Activated T-helper 2 cell treated with anti-CD3 and anti-CD28 coated beads, Interferon-gamma antibody, Interleukin-2, Interleukin-4, amounts not matched to agents 10 μg/mL and 5 μg/mL and 100 μg/mL, durations not matched to agents 14 hours and 24 hours and 36 hours (primary cell): ENCODE measurements at places on chromosomes 11 and 22. TPM values are rescaled to one million over a fixed set of nuclear protein-coding genes. Genes with fewer than 3 reads are reported as not detected.

MGAT3 gene
- total RNA-seq = 0.11 and 0.21 TPM in 2 replicates

OR11H1 gene
- not detected in 2 replicates for total RNA-seq

DNA sequence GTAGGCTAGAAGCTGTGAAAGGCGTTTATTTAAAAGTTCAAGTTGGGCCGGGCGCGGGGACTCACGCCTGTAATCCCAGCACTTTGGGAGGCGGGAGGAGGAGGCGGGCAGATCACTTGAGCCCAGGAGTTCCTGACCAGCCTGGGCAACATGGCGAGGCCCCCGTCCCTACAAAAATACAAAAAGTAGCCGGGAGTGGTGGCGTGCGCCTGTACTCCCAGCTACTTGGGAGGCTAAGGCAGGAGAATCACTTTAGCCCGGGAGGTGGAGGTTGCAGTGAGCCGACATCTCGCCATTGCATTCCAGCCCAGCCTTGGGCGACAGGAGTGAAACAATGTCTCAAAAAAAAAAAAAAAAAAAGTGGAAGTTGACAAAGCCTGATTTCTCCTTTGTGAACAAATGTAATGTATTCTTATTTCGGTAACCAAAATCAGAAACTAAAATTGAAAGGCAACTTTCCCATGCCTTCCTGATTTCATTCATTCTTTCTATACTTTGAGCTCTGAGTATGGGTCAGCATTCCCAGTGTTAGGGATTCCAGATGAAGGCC, 825 bp downstream of the PTPMT1 start:
- no peak for DNase-seq

DNA sequence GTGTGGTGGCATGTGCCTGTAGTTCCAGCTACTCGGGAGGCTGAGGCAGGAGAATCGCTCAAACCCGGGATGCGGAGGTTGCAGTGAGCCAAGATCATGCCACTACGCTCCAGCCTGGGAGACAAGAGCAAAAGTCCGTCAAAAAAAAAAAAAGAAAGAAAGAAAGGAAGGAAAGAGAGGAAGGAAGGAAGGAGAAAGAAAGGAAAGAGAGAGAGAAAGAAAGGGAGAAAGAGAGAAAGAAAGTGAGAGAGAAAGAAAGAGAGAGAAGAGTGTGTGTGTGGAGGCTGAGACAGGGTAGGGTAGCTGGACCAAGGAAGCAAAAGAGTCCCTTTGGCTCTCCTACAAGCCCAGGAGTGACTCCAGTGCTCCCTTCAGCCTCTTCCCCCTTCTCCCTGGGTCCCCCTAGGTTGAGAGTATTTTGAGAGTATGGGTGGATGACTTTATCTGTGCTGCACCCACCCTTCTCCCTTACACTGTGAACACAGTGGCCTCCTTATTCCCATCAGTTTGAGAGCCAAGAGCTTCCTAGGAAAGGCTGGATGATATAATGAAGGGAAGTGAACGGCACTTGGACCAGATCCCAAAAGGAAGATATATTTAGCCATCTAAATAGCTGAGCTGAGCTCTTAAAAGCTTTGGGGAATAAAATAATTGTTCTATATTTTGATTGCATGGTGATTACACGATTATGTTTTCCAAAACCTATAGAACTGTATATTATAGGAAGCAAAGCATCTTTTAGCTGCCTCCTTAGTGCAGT, 9.5 kb upstream of the DENND5A start:
- DNase-seq = no peak

DNA sequence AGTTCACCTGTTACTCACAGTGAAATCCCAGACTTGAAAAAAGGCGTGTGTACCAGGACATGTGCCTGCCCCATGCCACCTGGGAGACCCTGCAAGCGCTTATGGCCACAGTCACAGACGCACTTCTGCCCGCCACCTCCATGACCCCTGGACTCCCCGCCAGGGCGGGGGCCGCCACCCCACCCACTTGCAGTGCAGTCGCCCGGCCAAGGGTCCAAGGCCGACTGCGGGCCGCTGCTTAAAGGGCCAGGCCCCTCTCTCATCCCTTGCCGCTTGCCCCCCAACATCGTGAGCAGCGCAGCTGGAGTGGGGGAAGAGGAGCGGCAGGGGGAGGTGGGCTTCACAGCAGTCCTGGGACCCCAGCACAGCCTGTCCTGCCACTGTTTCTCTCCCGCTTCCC, 10.8 kb downstream of the DUSP8 start:
- no peak for DNase-seq

GRCh38 chr11:67252831-67253239, 13.4 kb upstream of the GRK2 start:
- DNase-seq = no peak

DNA sequence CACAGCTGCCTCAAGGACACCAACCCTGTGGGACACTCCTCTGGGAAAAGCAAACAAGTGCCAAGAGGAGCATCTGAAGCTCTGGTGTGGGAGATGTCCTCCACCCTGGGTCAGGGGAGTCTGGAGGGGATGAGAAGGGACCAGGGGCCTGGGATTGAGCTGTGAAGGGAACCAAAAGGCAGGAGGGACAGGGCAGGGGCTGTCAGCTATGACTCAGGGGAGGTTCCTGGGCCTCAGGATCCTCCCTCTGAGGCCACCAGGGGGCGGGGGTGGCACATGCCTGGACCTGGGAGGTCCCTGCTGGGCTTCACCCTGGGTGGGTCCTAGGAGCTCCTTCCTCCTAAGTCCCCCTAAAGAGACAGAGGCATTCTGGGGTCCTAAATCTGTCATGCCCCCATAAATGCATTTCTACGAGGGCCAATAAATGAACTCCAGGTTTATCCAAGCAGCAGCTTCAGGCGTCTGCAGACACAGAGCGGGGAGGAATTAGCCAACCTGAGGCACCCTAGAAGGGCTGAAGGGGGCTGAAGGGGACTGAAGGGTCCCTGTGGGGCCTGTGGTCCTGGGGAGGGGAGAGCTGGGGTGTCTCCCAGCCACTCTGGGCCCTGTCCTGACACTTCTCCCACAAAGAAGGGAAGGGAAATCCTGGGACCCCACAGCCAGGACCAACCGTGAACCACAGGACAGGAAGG, 31.9 kb upstream of the IGLL5 start:
- no peak for DNase-seq

- DNase-seq = no peak
Measured at GRCh38 chr11:12642040-12642439, 32.2 kb upstream of the TEAD1 start.

- DNase-seq = no peak
Measured at GRCh38 chr11:110962921-110963320, 250.7 kb upstream of the ARHGAP20 start.

OR52M1 gene
- total RNA-seq = not detected in 2 replicates

- no peak for DNase-seq
Measured at GRCh38 chr11:111676878-111677585, 74.8 kb downstream of the SIK2 start.

GRCh38 chr11:19398772-19399527, 158.2 kb upstream of the E2F8 start:
- no peak for DNase-seq

PGA3 gene
- total RNA-seq = not detected in 2 replicates

DNA sequence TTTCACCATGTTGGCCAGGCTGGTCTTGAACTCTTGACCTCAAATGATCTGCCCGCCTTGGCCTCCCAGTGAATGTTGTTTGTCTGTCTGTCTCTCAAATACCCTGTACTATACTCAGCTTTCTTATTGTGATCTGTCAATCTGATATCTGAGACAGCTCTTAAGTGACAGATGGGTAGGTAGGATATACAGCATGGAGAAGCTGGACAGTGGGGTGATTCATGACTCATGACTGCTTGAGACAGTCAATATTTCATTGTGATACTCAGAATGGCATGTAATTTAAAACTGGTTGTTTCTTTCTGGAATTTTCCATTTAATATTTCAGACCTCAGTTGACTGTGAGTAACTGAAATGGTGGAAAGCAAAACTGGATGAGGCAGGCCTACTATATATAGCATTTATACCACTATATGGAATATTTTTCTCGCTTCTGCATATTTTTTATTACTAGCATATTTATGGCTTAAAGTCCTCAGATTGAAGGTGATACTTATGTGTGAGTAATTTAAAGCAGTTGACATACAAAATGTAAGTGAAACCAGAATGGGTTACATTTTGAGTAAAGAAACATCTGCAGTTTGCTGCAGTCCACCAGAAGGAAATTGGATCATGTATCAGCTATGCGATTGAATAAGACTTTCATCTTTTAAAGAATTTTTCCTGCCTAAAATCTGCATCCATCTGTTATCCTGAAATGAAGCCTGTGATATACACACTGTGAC, 22.3 kb downstream of the ARHGAP42 start:
- DNase-seq = no peak

DNA sequence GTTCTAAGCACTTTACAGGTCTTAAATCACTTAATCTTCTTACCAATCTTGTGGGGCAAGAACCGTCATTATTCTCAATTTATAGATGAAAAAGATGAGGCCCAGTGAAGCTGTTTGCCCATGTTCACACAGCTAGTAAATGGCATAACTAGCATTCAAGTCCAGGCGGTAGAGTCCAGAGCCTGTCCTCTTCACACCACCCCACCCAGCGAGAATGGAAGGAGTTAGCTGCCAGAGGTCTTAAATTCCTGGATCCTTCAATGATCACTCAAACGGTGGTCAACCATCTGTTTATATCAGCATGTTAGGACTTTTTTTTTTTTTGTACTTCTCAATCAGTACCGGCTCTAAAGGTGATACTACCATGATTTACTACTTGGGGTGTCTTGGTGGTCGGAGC, 43.3 kb downstream of the PARVA start:
- DNase-seq = no peak

HRAS gene
- total RNA-seq = 70.5 and 71.5 TPM in 2 replicates

DNA sequence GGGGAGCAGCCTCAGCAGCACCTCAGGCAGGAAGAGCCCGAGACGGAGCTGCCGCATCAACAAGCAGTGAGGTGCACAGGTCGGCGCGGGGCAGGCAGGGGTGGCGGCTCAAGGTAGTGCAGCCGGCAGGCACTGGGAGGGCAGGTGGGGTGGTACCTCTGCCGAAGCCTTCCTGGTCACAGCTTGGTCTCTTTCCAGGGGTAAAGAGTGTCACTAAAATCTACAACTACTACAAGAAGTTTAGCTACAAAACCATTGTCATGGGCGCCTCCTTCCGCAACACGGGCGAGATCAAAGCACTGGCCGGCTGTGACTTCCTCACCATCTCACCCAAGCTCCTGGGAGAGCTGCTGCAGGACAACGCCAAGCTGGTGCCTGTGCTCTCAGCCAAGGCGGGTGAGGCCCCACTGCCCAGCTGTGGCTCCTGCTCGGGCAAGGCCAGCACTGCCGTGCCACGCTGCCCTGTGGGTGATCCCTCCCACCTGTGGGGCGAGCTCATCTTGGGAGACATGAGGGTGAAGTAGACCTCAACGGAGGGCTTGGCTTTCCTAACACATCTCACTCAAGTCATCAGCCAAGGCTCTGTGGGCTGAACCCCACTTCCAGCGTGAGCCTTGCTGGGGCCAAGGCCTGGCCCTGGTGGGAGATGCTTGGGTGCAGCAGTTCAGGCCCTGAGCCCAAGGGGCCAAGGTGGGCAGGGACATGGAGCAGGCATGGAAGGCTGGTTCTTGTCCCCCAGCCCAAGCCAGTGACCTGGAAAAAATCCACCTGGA, 13.6 kb downstream of the GATD1 start:
- no peak for DNase-seq

- no peak for DNase-seq
Measured at GRCh38 chr22:19678949-19679521, 35.3 kb upstream of the SEPTIN5 start.

BLID gene
- not detected in 2 replicates for total RNA-seq

- no peak for DNase-seq
Measured at GRCh38 chr11:68643585-68643984, 40.8 kb upstream of the GAL start.

DNA sequence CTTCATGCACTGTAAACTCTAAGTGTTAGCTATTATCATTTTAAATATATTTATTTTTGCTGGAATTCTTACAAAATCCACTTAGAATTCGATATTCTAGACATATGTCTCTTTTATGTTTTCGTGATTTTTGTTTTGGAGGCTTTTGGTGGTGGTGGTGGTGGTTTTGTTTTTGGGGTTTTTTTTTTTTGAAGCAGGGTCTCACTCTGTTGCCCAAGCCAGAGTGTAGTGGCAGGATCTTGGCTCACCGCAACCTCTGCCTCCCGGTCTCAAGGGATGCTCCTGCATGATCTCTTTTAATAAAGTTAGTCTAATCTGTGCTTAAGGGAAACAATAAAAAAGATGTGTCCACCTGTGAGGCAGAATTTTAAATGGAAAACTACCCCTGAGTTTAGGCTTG, 117.7 kb downstream of the MRTFA start:
- no peak for DNase-seq

DNA sequence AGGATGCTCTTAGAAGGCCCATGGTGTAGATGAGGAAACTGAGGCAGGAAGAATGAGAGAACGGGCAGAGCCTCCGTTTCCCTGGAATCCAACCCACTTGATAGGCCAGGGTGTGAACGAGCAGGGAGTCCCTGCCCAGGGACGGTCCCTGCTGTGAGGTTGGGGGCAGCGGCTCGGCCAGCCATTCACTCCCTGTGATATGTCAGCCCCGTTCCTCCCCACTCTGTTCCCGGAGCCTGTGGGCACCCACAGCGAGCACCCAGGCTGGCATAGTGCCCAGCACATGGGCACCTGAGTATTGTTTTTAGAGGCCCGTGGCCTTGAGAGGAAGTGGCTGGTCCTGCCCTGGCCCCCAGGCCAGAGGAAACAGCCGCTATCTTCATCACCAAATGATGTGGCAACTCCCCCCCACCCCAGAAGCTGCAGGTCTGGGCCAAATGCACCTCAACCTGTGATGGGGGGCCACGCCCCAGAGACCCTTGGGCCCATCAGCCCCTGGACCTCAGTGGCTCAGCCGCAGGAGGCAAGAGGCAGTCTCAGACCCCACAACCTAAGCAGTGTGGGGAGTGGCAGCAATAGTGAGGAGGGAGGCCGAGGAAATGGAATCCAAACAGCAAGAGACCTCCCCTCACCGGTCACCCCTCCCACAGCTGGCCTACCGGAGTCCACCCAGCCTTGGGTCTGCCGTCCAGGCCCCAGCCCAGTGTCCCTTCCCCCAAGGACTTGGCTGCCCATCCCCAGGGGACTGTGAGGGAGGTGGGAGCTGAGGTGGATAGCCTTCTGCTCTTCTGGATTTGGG, 2.1 kb downstream of the ALDH3B1 start:
- no peak for DNase-seq

RASD2 gene
- not detected in 2 replicates for total RNA-seq

DNA sequence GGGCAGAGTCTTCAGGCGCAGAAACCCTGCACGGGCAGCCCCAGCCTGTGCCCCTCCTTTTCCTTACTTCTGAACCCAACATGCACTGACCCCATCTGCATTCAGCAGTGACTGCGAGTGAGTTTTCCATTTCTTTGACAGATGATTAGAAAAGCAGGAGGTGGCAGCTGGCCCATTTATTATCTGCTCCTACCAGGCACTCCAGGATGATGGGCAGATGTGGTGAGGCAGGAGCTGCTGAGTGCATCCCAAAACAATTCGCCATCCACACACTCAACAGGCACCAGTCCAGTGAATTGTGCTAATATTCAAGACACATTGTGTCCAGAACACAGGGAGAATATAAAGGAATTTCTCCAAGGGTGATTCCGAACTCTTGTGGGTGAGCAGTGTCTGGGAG, 208.5 kb downstream of the TENM4 start:
- DNase-seq = no peak

GRCh38 chr11:65474864-65475263, 24.0 kb upstream of the MALAT1 start:
- DNase-seq = no peak

- no peak for DNase-seq
Measured at GRCh38 chr11:11119917-11120316, 233.1 kb downstream of the CSNK2A3 start.

GRCh38 chr22:32546496-32546895, 71.9 kb downstream of the FBXO7 start:
- no peak for DNase-seq

- DNase-seq = no peak
Measured at GRCh38 chr11:21582791-21583190, 610.1 kb upstream of the ANO5 start.

FXYD6 gene
- 0.11 and 0.18 TPM in 2 replicates for total RNA-seq

- peak; percentile 6 for DNase-seq
Measured at GRCh38 chr11:2775083-2775625, 75.4 kb upstream of the KCNQ1OT1 start.
